ENCODE measurements at places on chromosomes 1 and 21. TPM values are rescaled to one million over a fixed set of nuclear protein-coding genes. Genes with fewer than 3 reads are reported as not detected.
A peak's percentile ranks its signal among the peaks of the same experiment; 100 is the strongest.

CD52 gene
- not detected for total RNA-seq

NFASC gene
- 4.7 TPM for total RNA-seq

STXBP3 gene
- 43.6 TPM for total RNA-seq

RSPO1 gene
- total RNA-seq, result not detected

DNA sequence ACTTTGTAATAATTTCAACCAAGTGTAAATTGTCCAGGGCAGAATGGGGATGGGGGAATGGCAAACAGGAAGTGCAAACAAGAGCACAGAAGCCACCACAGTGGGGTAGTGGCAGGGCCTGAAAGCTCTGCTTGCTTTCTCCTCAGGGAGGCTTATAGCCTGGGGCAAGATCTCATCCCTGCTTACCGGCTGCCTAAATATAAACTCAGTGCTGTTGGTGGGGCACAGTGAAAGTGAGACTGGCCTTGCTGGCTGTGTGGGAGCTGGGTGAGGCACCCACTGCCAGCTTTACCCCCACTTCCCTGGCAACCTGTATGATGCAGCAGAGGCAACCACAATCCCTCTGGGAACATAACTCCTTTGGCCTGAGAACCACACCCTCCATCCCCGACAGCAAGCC is 15.2 kb downstream of the STYXL2 start:
- no peaks in the 10 kb centered on the region for H3K4me1 ChIP-seq
- H3K27me3 ChIP-seq, result peaks cover 11% of the 10 kb centered on the region
- no peaks in the 10 kb centered on the region for H3K36me3 ChIP-seq
- no peak for DNase-seq
- H3K27ac ChIP-seq, result no peak overlapping the region

DNA sequence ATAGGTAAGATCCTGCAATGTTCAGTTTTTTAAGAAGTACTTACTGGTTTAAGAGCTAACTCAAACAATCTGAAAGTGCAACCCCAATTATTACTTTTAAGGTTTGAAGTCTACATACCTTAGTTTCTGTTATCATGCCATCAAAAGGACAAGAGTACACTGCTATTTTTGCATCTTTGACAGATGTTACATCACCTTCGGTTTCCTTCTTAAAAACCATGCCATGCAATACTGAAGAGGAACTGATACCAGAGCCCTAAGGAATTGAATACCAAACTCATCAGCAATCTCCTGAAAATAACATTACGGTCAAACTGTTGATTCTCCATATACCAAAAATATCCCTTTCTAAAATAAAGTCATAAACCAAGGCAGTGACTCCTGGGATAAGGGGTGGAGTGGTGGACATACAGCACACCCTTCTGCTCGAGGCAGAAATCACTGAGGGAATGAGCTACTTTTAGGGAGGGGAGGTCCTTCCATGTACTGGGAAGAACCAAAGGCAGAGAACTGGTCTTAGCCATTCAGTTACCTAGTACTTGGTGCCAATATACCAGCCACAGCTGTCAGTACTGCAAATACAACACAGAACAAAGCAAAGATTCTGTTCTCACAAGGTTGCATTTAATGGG is 8.5 kb downstream of the CCT8 start:
- peaks cover 48% of the 10 kb centered on the region for H3K36me3 ChIP-seq
- no peak overlapping the region for H3K27ac ChIP-seq
- no peak overlapping the region for H3K4me3 ChIP-seq
- no peaks in the 10 kb centered on the region for H3K27me3 ChIP-seq
- DNase-seq, result no peak

- peaks cover 6% of the 10 kb centered on the region for H3K36me3 ChIP-seq
- peaks cover 8% of the 10 kb centered on the region for H3K27me3 ChIP-seq
- no peak overlapping the region for H3K4me3 ChIP-seq
- H3K27ac ChIP-seq, result peak overlapping the region; percentile 19
Measured at GRCh38 chr1:22048351-22049192, 3.9 kb upstream of the CDC42 start.

- H3K27ac ChIP-seq, result no peak overlapping the region
- H3K27me3 ChIP-seq, result peaks cover 35% of the 10 kb centered on the region
- H3K4me1 ChIP-seq, result no peaks in the 10 kb centered on the region
- H3K4me3 ChIP-seq, result no peak overlapping the region
Measured at GRCh38 chr1:111249960-111250359, 22.4 kb downstream of the CHI3L2 start.

DNA sequence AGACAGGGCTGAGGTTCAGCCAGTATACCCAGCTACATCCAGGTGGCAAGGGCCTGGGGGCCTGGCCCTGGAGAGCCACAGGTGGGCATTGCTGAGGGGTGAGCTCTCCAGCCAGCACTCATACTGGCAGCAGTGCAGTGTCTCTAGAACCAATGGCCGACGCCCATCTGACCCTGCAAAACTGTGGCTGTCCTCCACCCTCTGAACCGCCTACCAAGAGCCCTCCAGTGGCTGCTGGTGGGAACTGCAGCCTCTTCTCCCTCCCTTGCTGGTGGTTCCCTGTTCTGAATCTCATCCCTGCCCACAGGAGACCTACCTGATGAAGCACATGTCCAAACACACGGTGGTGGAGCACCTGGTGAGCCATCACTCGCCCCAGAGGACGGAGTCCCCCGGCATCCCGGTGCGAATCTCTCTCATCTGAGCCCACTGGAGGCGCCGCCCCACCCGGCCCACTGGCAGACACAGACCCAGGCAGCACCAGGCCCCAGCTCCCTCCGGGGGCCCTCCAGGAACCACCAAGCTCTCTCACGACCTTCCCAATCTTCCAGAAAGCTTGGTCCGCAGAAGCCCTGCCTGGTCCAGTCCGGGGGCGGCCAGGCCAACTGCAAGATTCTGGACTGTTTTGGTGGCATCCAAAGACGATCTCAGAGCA is 22.1 kb downstream of the A3GALT2 start:
- no peak overlapping the region for H3K4me3 ChIP-seq
- peak; percentile 56 for DNase-seq
- H3K27ac ChIP-seq, result no peak overlapping the region
- H3K36me3 ChIP-seq, result no peaks in the 10 kb centered on the region
- peaks cover 21% of the 10 kb centered on the region for H3K4me1 ChIP-seq
